ENCODE measurements at places on chromosomes 2 and 18. TPM values are rescaled to one million over a fixed set of nuclear protein-coding genes. Genes with fewer than 3 reads are reported as not detected.
A peak's percentile ranks its signal among the peaks of the same experiment; 100 is the strongest.

DNA sequence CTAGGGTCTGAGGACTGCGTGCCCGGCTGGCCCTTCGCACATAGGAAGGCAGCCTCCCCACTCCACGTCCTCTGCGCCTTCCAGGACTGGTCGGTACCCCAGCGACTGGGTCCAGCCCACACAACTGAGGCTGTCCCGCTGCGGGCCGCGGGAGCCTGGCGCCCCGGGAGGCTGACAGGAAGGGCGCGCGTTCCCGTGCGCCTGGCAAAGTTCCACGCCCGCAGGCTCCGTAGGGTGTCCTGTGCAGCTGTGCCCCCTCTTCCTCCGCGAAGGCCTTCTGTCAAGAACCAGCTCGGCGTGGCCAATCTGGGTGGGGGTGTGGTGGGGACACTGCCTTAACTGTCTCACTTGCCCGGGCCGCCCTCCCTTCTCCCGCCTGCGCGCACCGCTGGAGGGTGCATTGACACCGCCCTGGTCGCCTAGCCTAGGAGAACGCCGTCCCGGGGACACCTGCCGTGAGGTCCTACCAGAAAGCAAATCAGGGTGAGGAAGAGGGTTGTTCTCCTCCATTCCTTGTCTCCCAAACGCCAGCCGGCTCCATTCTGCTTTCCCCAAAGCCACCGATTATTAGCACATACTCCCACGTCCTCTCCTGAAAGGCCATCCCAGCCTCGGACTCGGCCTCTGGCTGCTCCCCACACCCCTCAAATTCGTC lies 618 bp upstream of the LYPD1 start:
- no peak overlapping the region for H3K4me3 ChIP-seq
- no peak overlapping the region for H3K27ac ChIP-seq
- no peaks in the 10 kb centered on the region for H3K4me1 ChIP-seq
- no peak for DNase-seq
- H3K27me3 ChIP-seq = peaks cover 20% of the 10 kb centered on the region
- H3K36me3 ChIP-seq = peaks cover 2% of the 10 kb centered on the region

GRCh38 chr2:20999906-21000645 lies 43.8 kb downstream of the APOB start:
- no peak for DNase-seq
- H3K36me3 ChIP-seq = no peaks in the 10 kb centered on the region
- H3K27ac ChIP-seq = no peak overlapping the region
- no peaks in the 10 kb centered on the region for H3K4me1 ChIP-seq

SCN3A gene
- total RNA-seq = not detected

TRIM43 gene
- total RNA-seq = not detected

DNA sequence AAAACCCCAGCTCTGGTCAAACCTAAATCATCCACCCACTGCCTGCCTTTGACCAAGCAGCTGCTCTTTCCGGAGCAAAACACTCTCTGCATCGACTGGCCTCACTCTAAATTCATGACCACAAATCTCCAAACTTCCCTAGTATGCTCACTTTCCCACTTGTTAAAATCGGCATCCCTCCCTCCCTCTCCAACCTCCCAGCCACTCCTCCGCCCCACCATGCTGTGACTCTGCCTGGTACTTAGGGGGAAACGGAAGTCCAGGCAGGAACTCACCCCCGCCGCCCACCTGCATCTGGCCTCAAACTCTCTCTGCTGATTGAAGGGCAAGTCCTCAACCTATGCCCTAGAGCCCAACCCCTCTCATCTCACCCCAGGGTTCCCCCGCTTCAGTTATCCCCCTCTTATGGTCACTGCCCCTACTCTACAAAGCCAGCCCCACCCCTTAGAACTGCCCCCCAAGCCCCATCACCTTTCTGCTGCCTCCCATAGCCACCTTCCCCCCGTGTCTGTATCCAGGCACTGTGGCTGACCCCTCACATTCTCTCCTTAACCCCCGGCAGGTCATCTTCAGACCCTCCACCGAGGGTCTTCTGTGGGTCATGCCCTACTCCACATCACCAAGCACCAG lies 3.8 kb upstream of the ADRA2B start:
- DNase-seq = peak; percentile 11
- peaks cover 41% of the 10 kb centered on the region for H3K27me3 ChIP-seq
- H3K27ac ChIP-seq = no peak overlapping the region
- peaks cover 12% of the 10 kb centered on the region for H3K4me1 ChIP-seq
- no peak overlapping the region for H3K4me3 ChIP-seq
- peaks cover 1% of the 10 kb centered on the region for H3K36me3 ChIP-seq

ZNF385B gene
- total RNA-seq = not detected

DNA sequence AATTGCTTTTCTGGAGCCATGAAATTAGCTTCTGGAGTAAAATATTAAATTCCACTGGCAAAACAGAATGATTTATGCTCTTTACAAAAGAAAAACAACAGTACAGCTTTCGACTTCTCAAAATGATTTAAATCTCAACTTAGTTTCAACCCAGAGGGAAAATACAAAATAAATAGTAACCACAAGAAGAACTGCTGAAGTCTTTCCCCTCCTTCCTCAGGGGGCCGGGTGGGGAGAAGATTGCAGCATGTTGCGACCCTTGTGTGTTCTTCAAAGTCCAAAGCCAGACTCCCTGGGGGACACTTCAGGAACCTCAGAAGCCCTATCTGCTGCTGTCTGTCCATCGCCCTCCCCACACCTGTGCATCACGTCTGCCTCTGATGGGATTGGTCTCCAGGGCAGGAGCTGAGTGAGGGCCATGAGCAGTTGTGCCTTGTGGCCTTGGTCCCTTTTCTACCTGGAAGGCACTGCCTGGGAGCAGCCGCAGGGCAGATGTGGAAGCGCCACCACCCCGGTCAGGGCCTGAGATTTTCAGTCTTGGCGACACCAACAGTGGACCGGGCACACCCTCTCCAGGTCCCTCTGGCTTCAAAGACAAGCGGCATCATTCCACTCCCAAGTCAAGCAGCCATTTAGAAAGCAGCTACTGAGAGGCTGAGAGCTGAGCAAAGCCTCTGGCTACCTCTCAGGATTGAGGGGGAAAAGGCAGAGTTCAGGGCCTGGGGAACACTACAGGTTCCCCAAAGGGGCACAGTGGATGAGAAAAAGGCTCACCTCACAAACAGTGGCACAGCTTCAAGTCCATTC lies 210.1 kb upstream of the RAB6C start:
- peaks cover 3% of the 10 kb centered on the region for H3K27me3 ChIP-seq
- no peak overlapping the region for H3K27ac ChIP-seq
- no peaks in the 10 kb centered on the region for H3K4me1 ChIP-seq
- H3K36me3 ChIP-seq = no peaks in the 10 kb centered on the region

ANO7 gene
- total RNA-seq = 1.4 TPM

CDH2 gene
- total RNA-seq = not detected
